Left lung (tissue), 14 donors: ENCODE measurements at places on chromosomes 12 and 14. TPM values are rescaled to one million over a fixed set of nuclear protein-coding genes. Genes with fewer than 3 reads are reported as not detected.

DNA sequence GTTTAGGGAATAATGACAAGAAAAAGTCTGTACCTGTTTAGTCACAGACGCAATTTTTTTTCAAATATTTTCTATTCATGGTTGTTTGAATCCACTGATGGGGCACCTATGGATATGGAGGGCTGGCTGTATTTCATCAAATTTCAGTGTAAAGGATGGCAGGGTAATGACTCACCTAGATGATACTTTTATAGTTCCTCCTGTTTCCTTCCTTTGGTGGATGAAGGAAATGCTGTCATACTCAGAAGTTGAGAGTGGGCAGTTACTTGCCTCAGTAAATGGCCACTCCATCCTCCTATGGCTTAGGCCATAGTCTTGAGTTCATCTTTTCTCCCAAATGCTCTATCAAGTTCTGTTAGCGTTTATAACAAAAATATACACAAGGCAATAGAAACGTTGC lies 18.9 kb upstream of the C12orf71 start:
- DNase-seq, result no peak

ETNK1 gene
- 66.0 TPM for total RNA-seq

GRCh38 chr14:76273346-76273745 lies 102.6 kb upstream of the ESRRB start:
- no peak for DNase-seq

DNA sequence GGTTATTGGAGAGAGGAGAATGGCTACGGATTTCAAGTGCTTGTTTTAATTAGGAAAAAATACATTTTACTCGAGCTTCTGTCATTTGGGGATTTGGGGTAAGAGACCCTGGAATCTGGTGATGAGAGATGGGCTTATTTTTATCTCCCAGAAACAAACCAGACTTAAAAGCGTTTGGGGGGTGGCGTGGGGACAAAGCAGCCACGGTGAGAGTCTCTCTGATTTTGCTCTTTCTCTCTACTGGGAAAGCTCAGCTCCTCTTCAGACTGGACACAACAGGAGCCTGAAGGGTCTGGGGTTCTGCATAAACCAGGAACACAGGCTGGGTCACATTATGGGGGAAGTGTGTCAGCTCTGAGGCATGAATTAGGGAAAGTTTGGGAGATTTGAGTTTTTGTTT lies 3.8 kb downstream of the VSX2 start:
- DNase-seq, result no peak

GRCh38 chr12:51318846-51319599 lies 5.0 kb downstream of the BIN2 start:
- no peak for DNase-seq
